ENCODE measurements at places on chromosomes 4 and X. TPM values are rescaled to one million over a fixed set of nuclear protein-coding genes. Genes with fewer than 3 reads are reported as not detected.

The UGT8 gene
- 0.02 TPM for polyA plus RNA-seq

The LRIT3 gene
- polyA plus RNA-seq = 0.04 TPM

The TCEAL6 gene
- not detected for polyA plus RNA-seq

The STAP1 gene
- not detected for polyA plus RNA-seq

The NLGN3 gene
- 0.27 TPM for polyA plus RNA-seq

The GRIA3 gene
- polyA plus RNA-seq = 27.7 TPM

The TLR1 gene
- 0.05 TPM for polyA plus RNA-seq

The LGI2 gene
- polyA plus RNA-seq = 0.01 TPM

The SSX4B gene
- polyA plus RNA-seq = not detected

The SFRP2 gene
- polyA plus RNA-seq = not detected

The SLC26A1 gene
- polyA plus RNA-seq = 0.09 TPM

The SERPINA7 gene
- polyA plus RNA-seq = not detected

DNA sequence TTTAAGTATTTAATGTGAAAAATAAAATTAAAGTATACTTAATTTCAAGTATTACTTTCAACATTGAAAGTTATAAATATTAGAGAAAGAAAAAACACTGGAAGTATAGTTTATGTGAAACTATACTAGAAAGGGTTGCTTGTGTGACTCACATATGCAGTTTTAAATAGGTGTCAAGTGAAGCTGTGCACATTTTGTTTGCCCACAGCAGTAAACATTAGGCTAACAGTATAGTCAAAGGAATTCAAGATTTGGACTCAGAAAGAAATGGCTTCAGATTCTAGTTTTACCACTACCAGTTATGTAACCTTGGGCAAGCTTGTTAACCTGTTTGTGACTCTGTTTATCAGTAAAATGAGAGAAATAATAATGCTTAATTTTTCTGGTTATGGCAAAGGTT lies 148.2 kb downstream of the FAM47B start:
- no peak for DNase-seq

- DNase-seq = peak; percentile 31
Observed at GRCh38 chr4:151658959-151659600, 101.7 kb downstream of the GATB start.

DNA sequence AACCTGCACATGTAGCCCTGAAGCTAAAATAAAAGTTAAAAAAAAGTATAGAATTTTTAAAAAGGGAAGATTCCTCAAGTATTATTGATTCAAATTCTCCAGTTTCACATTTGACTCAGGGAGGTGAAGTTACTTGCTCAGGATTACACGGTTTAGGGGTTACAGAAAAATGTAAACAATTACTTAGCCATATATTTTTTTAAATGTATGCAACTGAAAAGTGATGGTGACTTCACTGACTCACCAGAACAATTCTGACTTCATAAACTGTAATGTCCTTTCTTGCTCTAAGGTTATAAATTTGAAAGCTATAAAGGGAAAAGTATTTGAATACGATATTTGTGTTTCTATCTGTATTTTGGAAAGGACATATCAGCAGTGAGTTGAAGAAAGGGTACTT lies 371.2 kb downstream of the SPRY1 start:
- no peak for DNase-seq

GRCh38 chrX:51496501-51497291 lies at the start of gene NUDT11:
Gene NUDT11 (minus strand): TSS chrX:51496592. CDS start chrX:51496444, 148 bp downstream.
- no peak for DNase-seq

DNA sequence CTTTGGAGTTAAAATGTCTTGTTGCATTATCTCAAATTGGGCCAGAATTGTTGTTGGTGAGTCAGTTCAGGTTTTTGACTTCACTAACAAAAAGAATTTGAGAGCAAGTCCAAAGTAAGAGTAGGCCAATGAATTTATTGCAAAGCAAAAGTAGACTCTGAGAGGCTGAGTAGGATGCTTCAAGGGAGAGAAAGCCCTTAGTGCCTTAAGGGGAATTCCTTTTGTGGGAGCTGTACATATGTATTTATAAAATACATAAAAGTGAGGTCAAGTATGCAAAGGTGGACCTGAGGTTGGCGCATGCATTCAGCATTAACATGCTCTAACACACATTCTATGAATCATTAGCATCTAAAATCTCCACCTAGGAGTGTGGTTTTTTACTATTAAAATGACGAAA lies 565.4 kb downstream of the GRXCR1 start:
- peak; percentile 23 for DNase-seq

GRCh38 chrX:64976673-64977040 lies 407 bp upstream of the ZC4H2 start:
- no peak for DNase-seq

- no peak for DNase-seq
Observed at GRCh38 chr4:21858971-21859370, 89.6 kb downstream of the KCNIP4 start.

DNA sequence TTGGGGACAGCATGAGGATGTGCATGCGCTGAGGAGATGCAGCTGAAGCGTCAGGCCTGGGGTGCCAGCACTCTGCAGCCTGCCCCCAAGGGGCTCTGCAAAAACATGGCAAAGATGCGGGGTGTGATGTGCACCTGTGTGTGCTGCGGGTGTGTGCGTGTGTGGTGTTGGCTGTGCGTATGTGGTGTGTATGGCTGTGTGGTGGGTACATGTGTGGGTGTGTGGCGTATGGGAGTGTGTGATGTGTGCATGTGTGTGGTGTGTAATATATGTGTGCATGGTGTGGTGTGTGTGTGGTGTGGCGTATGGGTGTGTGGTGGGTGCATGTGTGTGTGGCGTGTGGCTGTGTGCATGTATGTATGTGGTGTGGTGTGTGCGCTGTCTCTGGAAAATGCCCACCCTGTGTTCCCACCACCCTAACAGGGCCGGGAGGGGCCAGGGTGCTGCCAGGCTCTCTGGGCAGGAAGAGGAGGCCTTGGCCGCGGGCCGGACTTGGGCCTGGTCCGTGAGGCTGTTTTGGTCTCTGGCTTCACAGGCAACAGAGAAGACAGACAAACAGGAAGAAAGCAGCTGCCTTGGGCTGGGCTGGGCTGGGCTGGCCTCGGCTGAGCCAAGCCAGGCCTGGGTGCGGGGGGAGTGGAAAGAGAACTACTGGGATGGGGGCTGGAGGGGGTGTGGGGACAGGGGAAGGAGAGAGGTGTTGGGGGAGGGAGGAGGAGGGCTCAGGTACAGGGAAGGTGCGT lies 1.1 kb upstream of the AVPR2 start:
- DNase-seq = no peak

DNA sequence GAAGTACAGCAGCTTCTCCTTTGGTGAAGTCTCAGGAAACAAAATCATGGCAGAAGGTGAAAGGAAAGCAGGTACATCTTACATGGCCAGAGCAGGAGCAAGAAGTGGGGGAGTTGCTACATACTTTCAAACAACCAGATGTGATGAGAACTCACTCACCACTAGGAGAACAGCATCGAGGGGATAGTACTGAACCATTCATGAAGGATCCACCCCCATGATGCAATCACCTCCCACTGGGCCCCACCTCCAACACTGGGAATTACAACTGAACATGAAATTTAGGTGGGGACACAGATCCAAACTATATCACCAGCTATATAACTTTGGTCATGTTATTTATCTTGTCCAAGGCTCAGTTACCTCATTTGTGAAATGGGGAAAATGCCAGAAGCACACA lies 159.4 kb downstream of the OPHN1 start:
- no peak for DNase-seq

DNA sequence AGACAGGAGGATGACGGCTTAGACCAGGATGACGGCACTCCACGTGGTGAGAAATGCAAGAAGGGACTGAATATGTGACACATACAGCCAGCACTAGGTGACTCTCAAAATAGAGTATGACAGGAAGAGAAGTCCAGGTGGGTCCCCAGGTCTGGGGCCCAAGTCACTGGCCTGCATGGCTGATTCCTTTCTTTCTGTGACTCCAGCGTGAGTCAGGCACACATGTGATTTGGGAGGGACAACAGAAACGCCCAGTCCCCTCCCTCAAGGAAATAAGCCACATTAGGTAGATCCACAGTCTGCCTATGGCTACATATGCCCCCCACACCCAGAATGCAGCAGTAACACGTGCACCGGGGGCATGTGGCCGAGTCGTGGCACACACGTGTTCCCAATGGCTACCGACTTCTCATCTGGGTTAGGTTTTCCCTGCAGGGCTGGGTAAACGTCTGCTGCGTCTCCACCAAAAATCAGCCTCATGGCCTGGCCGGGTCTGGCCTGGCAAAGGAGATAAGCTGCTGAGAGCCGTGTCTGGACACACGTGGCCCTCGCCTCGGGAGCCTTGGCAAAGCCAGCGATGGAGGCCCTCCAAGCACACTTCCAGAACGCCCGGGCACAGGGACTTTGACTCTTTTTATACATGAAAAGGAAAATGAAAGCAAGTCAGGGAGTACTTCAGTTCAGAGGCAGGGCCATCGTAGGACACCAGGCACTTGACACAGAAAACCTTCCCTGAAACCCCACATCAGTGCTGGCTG lies 19.3 kb downstream of the SEL1L3 start:
- DNase-seq = no peak

- DNase-seq = no peak
Observed at GRCh38 chrX:49237060-49237459, 1.8 kb downstream of the CCDC22 start.

GRCh38 chrX:138127314-138127713 lies 561.4 kb downstream of the ZIC3 start:
- no peak for DNase-seq

DNA sequence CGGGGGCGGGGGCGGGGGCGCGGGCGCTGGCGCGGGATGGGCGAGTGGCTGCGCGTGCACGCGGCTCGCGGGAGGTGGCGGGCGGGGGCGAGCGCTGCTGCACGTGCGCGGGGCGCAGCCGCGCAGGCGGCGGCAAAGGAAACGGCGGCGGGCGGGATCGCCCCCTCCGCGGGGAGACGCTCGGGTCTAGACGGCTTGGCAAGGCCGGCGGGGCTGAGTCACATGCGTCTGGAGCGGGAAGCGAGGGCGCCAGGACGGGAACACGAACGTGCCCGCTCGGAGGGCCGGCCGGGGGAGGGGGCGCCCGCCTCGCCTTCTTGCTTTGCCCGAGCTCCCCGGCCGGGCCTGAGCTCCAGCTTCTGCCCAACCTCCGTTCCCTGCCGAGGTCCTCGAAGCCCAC lies 4.3 kb upstream of the HAUS7 start:
- DNase-seq = no peak

GRCh38 chr4:168978001-168978700 lies 31.9 kb downstream of the CBR4 start:
- no peak for DNase-seq

DNA sequence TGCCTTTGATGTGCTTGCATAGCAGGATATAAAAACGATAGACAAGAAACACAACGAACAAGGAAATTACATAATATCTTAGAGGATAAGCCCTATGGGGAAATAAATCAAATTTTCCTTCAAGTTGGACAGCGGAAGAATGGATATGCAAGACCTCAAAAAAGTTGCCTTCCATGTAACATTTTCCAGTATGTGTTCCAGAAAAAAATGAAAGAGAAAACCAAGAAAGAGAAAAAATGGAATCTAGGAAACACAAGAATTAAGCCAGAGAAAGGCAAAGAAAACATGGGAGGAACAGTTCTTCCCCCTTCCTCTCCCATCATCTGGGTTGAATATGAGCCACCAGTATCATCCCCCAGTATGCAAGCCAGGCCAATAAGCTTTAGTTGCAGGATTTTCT lies 34.6 kb upstream of the MID1 start:
- no peak for DNase-seq

- no peak for DNase-seq
Observed at GRCh38 chr4:162499478-162499877, 335.7 kb upstream of the FSTL5 start.

- no peak for DNase-seq
Observed at GRCh38 chr4:145218251-145218650, 37.9 kb upstream of the OTUD4 start.

DNA sequence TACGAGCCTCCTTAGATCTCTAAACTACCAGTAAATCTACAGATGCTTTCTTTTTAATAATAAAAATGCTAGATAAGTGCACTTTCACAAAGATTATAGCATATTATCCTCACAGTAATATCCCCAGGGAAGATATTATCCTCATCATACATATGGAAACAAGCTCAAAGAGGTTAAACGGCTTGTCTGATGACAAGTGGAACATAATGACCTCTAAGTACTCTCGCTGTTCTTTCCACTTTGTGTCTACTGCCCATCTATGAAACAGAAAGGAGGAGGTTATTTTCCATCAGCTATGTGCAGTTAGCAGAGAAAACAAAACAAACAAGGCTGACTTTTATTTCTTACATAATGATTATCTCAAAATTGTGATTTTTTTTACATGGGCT lies 42.8 kb upstream of the PRDM8 start:
- no peak for DNase-seq

DNA sequence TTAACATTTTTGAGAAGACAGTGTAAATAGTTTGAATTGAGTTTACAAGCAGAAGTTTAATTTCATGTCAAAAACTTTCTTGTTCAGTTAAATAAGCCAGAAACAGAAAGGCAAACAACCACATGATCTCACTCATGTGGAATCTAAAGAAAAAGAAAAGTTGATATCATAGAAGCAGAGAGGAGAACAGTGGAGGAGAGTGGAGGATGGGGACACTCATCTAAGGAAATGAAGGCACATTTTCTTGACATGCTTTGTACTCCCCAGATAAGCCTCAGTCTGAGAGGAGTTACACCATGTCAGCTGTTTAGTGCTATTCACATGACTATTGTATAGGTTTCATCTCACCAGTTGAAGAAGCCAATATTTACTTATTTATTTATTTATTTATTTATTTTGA lies 13.5 kb downstream of the SNCA start:
- no peak for DNase-seq

- DNase-seq = no peak
Observed at GRCh38 chr4:161650812-161651211, 513.0 kb downstream of the FSTL5 start.

DNA sequence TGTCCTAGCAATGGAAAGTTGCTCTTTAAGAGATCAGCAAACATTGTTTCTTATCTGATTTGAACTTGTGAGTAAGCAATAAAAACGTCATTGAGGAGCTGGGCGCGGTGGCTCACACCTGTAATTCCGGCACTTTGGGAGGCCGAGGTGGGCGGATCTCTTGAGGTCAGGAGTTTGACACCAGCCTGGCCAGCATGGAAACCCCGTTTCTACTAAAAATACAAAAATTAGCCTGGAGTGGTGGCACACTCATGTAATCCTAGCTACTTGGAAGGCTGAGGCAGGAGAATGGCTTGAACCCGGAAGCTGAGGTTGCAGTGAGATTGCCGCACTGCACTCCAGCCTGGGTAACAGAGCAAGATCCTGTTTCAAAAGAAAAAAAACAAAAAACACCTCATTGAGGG lies 11.2 kb upstream of the PLAC8 start:
- no peak for DNase-seq

- DNase-seq = no peak
Observed at GRCh38 chrX:1564750-1565683, 26.4 kb upstream of the AKAP17A start.

- no peak for DNase-seq
Observed at GRCh38 chr4:73019462-73020047, 50.0 kb downstream of the COX18 start.

- DNase-seq = no peak
Observed at GRCh38 chr4:163748449-163748848, 254.0 kb downstream of the TMA16 start.

- no peak for DNase-seq
Observed at GRCh38 chr4:88609387-88609786, 17.1 kb downstream of the HERC3 start.

Data from BJ (cell line).